ENCODE measurements at places on chromosomes 2 and 18.

DNA sequence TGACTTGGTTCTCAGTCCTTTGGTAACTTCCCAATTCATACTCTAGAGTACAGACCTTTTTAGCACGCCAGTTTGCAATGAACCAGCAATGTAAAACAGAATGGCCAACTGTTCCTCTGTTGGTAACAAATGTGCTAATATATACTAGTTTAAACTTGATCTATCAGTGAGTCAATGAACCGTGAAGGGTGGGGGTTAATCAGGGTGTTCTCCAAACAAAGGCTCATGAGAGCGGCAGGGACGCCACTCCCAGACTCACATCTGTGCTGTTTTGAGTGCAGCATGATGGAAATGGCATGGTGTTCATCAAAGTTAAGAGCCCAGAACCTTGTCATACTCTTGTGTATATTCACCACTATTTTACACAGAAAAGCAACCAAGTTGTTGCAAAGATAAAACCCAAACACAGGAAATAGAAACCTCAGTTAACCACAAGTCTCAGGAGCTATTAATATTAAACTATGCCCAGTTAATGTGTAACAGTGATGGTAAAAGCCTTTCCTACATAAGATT is 70.3 kb downstream of the CERKL start:
- no peak for DNase-seq

- no peak for DNase-seq
These were observed 259.6 kb downstream of the HDAC4 start for GRCh38 chr2:239141021-239141760.

- DNase-seq: no peak
These were observed 227.4 kb upstream of the ZNF804A start for GRCh38 chr2:184370954-184371353.

GRCh38 chr2:241249654-241250053 is 61.2 kb downstream of the ANO7 start:
- DNase-seq: no peak

DNA sequence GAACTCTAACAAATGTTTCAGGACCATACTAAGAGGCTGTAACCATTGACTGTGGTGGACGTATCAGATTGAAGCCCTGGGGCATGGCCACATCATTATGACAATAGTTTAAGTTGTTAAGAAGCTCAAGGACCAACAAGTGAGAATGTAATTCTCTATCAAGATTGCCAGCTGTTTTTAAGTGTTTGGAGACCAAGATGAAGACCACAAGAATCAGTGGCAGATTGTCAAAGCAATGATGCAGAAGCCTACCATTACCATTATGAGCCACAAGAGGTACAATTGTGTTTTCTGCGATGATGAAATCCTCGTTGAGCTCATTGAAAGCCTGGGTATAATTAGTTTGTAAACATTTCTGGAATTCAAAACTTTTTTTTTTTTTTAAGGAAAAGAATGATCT is 261.1 kb upstream of the ZEB2 start:
- no peak for DNase-seq

GRCh38 chr2:237451643-237452469 is 35.2 kb upstream of the MLPH start:
- no peak for DNase-seq

DNA sequence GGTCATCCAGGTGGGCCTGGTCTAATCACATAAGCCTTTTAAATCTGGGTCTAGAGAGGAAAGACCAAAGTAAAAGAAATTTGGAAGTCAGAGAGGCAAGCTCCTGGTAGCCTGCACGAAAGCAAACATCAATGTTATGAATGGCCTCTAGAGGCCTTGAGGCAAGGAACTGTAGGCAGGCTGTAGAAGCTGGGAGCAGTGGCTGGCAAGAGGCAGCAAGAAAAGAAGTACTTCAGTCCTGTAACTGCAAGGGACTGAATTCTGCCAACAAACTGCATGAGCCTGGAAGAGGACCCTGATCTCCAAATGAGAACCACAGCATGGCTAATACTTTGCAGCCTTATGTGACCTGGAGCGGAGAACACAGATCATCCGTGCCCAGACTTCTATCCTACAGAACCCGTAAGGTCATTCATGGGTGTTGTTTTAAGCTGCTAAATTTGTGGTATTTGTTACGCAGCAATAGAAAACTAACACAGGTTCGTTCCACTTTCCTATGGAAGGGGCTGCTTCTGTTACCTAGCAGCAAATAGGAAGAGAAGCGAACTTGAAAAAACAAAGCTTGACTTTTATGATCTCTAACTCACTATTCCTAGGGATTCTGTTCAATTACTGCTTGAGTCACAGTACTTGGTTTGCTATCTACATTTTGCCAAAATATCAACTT is 1.2 kb downstream of the IMMT start:
- no peak for DNase-seq

DNA sequence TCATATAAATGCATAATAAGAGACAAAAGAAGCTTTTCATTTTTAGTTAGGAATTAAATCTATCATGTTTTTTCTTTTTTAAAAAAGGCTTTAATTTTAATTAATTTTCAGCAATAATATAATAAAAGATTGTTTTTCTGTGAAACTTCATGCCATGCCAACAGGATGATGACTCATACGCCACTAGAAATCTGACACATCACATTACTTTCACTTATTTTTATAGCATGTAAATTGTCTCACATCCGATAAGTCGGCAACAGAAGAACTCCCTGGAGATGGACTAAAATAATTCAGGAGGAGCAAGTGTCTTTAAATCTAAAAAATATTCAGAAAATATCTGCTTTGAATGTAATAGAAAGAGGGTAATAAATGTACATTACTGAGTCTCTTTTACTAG is 1024.2 kb upstream of the ACVR2A start:
- no peak for DNase-seq

GRCh38 chr2:229969921-229970320 is 47.6 kb downstream of the FBXO36 start:
- DNase-seq: no peak

- no peak for DNase-seq
These were observed at the start of gene ASB18 for GRCh38 chr2:236264256-236264655. Gene ASB18, minus strand, starts transcription at chr2:236264406. Its CDS starts 61 bp downstream, at chr2:236264345.

- no peak for DNase-seq
These were observed 247.4 kb upstream of the COL3A1 start for GRCh38 chr2:188726626-188727247.

DNA sequence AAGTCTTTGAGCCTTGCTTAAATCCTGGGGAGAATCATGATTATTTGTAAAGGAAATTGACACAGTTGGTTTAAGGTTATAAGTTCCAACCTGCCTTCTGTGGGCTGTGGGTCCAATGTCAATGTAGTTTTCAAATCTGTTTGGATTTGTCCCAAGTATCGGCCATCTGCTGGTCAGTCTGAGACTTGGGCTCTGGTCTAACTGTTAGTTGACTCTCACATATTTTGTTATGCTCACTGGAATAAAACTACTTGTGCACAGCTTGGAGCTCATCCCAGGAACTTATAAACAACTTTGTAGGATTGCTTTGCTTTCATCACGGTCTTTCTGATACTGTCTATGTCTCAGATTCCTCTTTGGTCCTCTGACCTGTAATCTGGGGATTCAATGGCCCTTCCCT is 1026.2 kb upstream of the ZEB2 start:
- no peak for DNase-seq

GRCh38 chr2:72981536-72981935 is 64.2 kb downstream of the EMX1 start:
- no peak for DNase-seq

GRCh38 chr2:99600981-99601651 is 111.3 kb upstream of the REV1 start:
- no peak for DNase-seq

DNA sequence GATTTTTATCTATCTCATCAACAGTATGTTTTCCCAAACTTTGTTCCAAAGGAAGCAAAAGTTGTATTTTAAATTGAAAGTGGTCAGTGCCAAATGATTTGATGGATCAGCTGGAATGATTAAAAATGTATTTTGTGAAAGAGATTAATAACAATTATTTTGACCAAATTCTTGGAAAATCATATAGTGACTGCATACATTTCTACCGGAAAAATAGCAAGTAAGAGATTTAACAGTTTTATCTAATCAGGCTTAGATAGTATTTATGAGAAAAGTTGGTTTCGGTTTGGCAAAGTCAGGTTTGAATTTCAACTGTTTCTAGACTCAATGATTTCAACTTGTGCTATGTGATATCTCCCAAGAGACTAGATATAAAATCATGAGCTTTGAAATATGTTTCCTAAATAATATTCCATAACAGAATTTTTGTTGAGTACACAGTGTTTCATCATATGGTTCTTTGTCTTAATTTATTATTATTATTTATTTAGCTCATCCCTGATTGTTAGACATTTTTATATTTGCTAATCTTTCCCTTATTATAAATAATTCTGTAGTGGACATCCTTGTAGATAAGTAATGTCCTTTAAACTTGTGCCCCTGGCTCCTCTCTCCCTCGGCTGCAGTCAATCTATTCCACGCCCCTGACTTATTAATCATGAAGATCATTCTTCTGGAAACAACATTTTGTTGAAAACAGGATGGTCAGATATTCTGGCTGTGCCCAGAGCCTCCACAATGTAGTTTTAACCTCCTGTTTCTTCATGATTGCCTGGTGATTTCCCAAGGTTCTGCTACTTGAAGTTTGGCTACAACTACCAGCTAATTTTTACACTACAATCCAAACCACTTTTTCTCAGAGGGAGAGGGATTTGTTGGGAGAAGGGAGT is 520.7 kb upstream of the TCF4 start:
- DNase-seq: no peak

DNA sequence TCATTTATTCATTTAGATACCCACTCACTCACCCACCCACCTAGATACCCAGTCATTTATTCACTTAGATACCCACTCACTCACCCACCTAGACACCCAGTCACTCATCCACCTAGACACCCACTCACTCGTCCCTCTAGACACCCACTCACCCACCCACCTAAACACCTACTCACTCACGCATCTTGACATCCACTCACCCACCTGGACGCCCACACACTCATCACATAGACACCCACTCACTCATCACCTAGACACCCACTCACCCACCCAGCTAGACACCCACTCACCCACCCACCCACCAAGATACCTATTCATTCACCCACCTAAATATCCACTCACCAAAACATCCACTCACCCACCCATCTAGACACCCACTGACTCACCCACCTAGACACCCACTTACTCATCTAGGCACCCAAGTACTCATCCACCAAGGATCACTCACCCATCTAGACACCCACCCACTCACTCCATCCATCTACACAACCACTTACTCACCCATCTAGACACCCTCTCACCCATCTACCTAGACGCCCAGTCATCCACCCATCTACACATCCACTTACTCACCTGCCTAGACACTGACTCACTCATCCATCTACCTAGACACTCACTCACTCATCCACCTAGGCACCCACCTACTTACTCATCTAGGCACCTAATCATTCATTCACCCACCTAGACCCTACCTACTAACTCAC is 723.7 kb upstream of the RAB6C start:
- DNase-seq: no peak

DNA sequence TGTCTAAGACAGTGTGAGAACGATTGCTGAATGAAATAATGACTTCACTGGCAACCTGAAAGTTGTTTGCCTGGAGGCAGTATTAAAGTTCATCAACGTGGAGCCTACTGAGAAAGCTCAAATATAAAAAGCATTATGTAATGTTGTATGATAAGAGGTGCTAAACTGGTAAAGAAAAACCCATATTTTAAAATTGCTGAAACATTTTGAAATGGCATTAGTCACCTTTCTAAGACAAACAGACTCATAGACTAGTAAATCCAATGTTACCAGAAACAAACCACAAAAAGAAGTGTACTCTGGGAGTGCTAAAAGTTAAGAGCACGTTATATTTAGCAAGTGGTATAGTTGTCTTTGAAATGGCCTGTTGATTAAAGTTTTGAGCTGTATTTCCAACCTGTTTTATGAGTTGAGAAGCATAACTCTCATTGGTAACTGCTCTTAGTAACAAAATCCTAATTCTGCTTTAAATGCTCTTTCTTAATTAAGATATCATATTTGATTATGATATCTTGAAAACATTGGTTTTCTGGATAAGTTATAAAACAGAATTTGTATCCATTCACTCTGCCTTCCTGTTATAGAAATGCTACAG is 62.7 kb downstream of the CYP1B1 start:
- DNase-seq: no peak

GRCh38 chr18:48066225-48066652 is 135.8 kb upstream of the SMAD2 start:
- no peak for DNase-seq

DNA sequence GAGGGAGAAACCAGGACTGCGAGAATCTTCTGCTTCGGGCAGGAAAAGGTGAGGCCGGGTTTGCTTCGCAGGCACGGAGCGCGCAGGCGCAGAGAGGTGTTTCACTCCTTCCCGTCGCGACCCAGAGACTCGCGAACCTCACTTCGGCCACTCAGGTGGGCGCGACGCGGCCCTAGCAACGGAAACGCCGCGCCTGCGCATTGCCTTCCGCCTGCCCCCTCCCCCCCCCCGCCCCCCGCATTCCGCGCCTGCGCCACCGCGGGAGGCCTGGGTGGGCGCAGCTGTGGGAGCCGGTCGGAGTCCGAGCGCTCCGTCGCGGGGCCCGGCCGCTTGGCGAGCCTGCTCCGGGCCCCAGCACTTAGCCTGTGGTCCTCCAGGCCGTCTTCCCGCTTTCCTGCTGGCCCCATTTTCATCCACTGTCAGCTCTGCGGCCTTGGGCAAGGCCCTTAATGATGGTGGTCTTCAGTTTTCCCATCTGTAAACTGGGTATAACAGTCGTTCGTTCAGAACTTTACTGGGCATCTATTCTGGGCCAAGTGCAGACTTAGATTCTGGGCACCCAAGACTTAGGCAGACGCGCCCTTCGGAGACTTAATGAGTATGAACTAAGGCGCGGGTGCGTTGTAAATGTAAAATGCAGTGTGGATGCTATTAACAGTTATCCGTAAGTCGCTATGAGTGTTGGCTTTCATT is 62.1 kb upstream of the ACKR3 start:
- DNase-seq: no peak

DNA sequence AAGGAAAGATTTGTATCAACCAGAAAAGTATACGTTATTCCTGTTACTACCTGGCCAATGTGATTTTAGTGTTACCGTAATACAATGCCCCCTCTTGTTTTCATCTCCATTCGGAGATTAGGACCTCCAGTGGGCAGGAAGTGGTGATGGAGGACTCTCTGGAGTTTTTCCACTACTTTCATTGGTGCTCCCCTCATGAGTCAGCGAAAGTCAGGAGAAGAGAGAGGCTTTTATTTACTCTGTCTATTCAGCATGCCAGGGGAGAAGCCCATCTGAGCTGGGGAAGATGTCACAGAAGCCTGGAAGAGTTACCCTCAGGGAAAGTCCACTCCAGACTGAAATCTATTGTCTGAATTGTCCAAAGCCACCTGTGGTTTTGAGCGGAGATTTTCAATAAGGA is 88.2 kb upstream of the THUMPD2 start:
- no peak for DNase-seq

- DNase-seq: no peak
These were observed 2082.3 kb upstream of the CELF4 start for GRCh38 chr18:39647627-39648534.

GRCh38 chr2:85288244-85288725 is 39.5 kb downstream of the TGOLN2 start:
- DNase-seq: no peak

GRCh38 chr18:21662581-21662980 is 42.0 kb downstream of the ABHD3 start:
- DNase-seq: no peak

All from GOT3 (cell line).